ENCODE measurements at places on chromosomes 16 and 17. TPM values are rescaled to one million over a fixed set of nuclear protein-coding genes. Genes with fewer than 3 reads are reported as not detected.

- no peak overlapping the region for H3K27ac ChIP-seq
- no peak for DNase-seq
- H3K4me3 ChIP-seq: no peak overlapping the region
- H3K36me3 ChIP-seq: peaks cover 4% of the 10 kb centered on the region
- no peaks in the 10 kb centered on the region for H3K27me3 ChIP-seq
These were observed 169.1 kb downstream of the XYLT1 start for GRCh38 chr16:17301593-17302135.

DNA sequence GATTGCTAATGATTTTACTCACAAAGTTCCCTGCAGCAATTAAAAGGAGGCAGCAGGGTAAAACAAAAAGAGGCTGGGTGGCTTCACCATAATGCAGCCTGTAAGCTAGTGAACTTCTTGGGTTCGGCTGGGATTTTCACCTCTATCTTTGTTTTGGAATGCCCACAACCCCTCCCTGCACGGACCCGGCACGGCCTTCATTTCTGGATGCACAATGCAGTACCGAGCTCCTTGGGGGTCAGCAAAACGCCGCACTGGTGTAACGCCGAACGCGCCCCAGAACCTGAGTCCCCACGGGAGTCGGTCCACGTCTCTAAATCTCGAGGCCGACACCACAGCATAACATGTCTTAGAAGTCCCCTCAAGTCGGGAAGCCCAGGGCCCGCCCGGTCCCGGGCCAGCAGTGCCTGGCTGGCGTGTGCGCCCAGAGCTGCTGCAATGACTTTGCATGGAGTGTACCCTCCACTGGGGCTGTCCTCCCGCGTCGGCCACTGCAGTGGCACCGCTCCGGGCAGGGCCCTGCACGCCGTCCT lies 759 bp downstream of the UBE2O start:
- DNase-seq: no peak
- H3K36me3 ChIP-seq: peaks cover 9% of the 10 kb centered on the region
- H3K4me1 ChIP-seq: peaks cover 38% of the 10 kb centered on the region
- H3K27ac ChIP-seq: no peak overlapping the region

GRCh38 chr16:74052016-74052415 lies 244.6 kb upstream of the PSMD7 start:
- H3K4me1 ChIP-seq: peaks cover 3% of the 10 kb centered on the region
- no peaks in the 10 kb centered on the region for H3K27me3 ChIP-seq
- no peak for DNase-seq
- H3K4me3 ChIP-seq: no peak overlapping the region
- H3K27ac ChIP-seq: no peak overlapping the region
- H3K36me3 ChIP-seq: no peaks in the 10 kb centered on the region

DNA sequence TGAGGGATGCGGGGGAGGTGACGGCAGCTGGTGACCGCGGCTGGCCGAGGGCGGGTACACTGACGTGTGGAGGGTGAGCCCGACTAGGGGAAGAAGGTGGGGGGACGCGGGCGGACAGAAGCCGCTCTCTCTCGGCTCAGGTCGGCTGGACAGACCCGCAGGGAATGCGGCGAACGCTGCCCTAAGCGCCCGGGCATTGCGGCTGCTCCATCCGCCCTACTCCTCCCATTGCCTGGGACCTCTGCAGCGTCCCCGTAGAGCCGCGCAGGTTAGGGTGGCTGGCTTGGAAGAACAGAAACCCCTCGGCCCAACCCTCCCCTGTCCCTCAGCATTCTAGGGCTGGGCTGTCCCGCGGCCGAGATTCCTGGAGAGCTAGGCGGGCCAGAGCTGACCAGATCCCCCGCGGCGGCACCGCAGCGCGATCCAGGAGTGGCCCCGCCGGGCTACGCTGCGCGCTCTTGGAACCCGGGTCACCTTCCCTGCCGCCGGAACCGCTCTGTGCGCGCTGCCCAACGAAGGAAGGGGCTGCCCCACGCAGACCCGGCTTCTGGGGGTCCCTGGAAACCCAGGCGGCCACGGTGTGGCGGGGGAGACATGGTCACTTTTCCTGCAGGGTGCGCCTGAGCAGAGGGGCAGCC lies 3.0 kb downstream of the DLX4 start:
- no peak overlapping the region for H3K4me3 ChIP-seq
- DNase-seq: no peak
- H3K27ac ChIP-seq: no peak overlapping the region

DNA sequence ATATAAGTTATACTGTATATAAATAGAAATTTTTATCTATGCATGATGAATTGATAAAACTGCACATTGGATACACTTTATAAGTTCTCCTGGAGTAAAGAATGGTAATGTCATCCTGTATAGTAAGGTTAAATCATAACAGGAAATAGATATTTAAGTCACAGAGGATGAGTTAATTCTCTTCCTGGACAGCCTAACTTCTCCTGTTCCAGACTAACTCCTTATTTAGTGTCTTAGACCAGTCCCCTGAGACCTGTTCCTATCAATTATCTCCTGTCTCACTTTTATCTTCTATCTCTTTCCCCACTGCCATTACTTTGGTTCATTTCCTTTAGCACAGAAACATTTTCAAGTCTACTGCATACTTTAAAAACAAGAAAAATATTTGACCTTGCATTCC lies 46.5 kb downstream of the SSH2 start:
- no peak overlapping the region for H3K27ac ChIP-seq
- DNase-seq: no peak
- no peaks in the 10 kb centered on the region for H3K27me3 ChIP-seq
- H3K4me1 ChIP-seq: peaks cover 6% of the 10 kb centered on the region
- no peak overlapping the region for H3K4me3 ChIP-seq
- no peaks in the 10 kb centered on the region for H3K36me3 ChIP-seq

DNA sequence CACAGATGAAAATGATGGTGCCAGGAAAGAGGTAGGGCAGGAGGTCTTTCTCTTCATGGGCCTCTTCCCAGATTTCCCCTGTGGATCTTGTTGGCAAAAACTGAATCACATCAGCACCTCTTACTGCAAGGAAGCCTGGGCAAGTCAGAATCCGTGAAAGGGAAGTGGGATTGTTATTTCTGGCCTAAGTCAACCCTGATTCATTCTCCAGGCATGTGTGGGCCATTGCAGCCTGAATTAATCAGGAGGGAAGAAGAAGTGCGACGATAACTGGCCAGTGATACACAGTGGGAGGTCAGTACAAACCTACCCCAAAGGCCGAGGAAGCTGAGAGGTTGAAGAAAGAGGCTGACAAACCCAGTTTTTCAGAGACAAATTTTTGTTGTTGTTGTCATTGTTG lies 17.9 kb upstream of the NSMCE1 start:
- DNase-seq: no peak
- peak overlapping the region; percentile 93 for H3K27ac ChIP-seq
- H3K4me1 ChIP-seq: peaks cover 79% of the 10 kb centered on the region
- peaks cover 79% of the 10 kb centered on the region for H3K36me3 ChIP-seq
- no peak overlapping the region for H3K4me3 ChIP-seq

- H3K27me3 ChIP-seq: no peaks in the 10 kb centered on the region
- H3K4me1 ChIP-seq: no peaks in the 10 kb centered on the region
- DNase-seq: no peak
These were observed 152.7 kb upstream of the ERCC4 start for GRCh38 chr16:13767215-13767614.

DNA sequence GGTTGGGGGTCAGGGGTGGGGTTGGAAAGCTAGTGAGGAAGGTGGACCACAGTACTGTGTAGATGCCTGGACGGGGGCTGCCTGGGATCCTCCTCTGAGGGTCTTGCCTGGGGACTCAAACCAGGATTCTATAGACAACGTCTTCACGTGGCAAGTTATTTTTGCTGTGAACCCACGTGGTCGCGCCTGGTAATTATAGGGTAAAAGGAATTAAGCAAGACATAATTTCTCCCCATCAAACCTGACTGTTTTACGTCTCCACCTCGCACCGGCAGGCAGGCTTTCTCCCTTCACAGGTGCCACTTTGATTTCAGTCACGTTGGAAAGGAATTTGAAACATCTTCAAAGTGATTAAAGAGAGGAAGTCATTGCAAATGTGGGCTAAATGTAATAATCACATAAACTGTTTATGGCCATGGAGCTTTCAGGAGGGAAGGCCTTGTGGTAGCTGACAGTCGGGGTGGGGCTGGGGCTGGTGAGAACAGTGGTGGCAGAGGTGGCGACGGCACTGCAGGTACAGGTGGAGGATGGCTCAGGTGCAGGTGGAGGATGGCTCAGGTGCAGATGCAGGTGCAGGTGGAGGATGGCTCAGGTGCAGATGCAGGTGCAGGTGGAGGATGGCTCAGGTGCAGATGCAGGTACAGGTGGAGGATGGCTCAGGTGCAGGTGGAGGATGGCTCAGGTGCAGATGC lies 197.1 kb upstream of the NLRP1 start:
- no peak overlapping the region for H3K4me3 ChIP-seq
- no peak overlapping the region for H3K27ac ChIP-seq
- no peak for DNase-seq
- H3K27me3 ChIP-seq: peaks cover 19% of the 10 kb centered on the region
- H3K4me1 ChIP-seq: peaks cover 12% of the 10 kb centered on the region

DNA sequence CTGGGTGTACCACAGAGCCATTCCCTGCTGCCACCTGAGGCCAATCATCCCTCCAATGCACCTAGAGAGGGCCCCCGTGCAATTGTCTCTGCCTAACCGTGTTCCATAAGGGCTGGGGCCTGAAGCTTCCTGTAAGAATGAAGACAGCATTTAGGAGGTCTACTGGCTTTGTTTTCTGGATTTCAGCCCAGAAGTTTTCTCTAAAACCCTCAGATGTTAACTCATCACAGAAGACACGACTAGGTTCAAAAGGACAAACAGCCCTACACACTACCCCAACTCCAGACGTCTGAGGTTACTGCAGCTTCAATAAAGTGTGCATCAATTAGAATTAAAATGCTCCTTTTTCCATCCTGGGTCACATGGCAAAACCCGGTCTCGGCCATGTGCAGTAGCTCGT lies 10.8 kb upstream of the DRG2 start:
- no peaks in the 10 kb centered on the region for H3K36me3 ChIP-seq
- H3K27ac ChIP-seq: no peak overlapping the region
- no peak overlapping the region for H3K4me3 ChIP-seq
- no peak for DNase-seq
- peaks cover 11% of the 10 kb centered on the region for H3K27me3 ChIP-seq

- H3K27me3 ChIP-seq: no peaks in the 10 kb centered on the region
- no peak overlapping the region for H3K27ac ChIP-seq
- no peaks in the 10 kb centered on the region for H3K36me3 ChIP-seq
These were observed 25.4 kb downstream of the B9D1 start for GRCh38 chr17:19336938-19337711.

DNA sequence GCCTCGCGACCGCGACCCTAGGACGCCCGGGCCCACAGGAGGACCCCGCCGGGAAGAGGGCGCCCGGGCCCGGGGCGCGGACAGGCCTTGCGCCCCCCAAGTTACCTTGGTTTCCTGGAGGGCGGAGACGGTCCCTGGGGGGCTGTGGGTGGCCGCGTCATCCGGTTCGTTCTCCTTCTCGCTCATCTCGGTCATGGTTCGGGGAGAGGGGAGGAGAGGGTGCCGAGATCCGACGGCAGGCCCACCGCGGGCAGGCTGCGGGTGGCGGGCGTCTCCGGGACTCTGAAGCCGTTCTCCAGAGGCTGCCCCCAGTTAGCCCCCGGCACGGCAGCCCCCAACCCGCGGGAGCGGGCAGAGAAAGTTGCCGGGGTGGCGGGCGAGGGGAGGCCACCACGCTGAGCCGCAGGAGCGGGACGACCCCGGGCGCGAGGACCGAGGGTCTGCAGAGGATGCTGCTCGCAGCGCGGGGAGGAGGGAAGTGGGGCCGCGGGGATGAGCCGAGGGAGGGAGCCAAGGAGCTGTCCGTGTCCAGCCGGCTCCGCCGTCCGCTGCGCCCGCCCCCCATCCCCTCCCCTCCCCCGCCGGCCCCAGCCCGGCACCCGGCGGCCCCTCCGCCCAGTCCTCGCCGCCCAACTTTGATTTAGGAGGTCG lies at the start of gene STAC2:
TSS of gene STAC2 (minus strand) at position 638 of the 651 bp plus-strand sequence. CDS start at position 195, 443 bp downstream.
- H3K4me1 ChIP-seq: peaks cover 3% of the 10 kb centered on the region
- no peaks in the 10 kb centered on the region for H3K36me3 ChIP-seq
- peaks cover 46% of the 10 kb centered on the region for H3K27me3 ChIP-seq
- peak within 1 kb of the TSS; percentile 37 for H3K4me3 ChIP-seq

DNA sequence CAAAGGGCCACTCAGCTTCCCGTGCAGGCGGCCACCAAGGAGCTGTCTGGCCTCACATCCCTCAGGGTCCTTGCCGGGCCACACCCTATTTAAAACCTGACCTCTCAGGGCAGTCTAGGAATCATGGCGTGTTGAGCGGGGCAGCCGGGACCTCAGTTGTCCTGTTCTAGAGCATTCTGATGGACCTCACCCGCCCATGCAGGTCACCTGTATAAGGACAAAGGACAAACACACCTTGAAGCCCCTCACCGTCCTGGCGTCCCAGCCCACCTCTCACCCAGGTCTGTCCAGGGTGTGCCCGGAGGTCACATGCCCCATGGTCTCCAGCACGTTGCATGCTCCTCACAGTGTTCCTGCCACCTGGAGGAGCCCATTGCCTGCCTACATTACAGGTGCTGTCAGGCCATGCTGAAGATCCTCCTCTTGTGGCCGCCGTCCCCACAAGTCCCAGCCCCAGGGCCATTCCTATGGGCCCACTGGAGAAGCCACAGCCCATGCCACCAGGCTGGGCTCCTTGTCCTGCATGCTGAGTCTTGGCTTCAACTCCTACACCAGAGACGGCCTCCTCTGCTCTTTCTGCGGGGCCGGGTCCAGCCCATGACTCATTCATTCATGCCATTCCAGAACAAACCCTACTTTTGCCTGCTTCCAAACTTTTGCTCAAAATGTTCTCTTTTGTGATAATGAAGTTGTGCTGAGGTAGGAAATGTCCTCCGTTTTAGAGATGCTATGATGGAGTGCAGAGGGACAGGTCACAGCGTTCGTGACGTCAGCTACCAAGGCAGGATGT lies 46.3 kb downstream of the PEMT start:
- H3K4me1 ChIP-seq: no peaks in the 10 kb centered on the region
- H3K4me3 ChIP-seq: no peak overlapping the region
- H3K36me3 ChIP-seq: no peaks in the 10 kb centered on the region
- no peaks in the 10 kb centered on the region for H3K27me3 ChIP-seq
- no peak overlapping the region for H3K27ac ChIP-seq

The TBC1D3G gene
- total RNA-seq: not detected

The CCDC57 gene
- total RNA-seq: 51.7 TPM

The CACNG5 gene
- total RNA-seq: not detected
